ENCODE measurements at places on chromosomes 4 and X.

GRCh38 chrX:13803116-13803515 is 13.8 kb downstream of the GPM6B start:
- DNase-seq = no peak

GRCh38 chr4:82713856-82714255 is 84.7 kb downstream of the SCD5 start:
- DNase-seq = no peak

DNA sequence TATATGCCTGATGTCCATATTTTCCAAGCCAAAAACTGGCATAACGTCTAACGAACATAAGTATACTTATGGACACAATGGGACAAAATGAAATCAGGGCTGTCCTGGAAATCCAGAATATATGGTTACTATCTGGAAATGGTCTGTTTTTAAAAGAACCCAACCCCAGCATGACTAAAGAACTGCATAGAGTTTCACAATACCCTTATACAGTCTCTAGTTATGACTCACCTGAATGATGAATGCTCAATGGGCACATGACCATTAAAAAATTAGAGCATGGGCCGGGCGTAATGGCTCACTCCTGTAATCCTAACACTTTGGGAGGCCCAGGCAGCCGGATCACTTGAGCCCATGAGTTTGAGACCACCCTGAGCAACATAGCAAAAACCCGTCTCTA is 31.8 kb downstream of the AMMECR1 start:
- DNase-seq = no peak

GRCh38 chr4:81531410-81531809 is 59.7 kb upstream of the RASGEF1B start:
- no peak for DNase-seq

DNA sequence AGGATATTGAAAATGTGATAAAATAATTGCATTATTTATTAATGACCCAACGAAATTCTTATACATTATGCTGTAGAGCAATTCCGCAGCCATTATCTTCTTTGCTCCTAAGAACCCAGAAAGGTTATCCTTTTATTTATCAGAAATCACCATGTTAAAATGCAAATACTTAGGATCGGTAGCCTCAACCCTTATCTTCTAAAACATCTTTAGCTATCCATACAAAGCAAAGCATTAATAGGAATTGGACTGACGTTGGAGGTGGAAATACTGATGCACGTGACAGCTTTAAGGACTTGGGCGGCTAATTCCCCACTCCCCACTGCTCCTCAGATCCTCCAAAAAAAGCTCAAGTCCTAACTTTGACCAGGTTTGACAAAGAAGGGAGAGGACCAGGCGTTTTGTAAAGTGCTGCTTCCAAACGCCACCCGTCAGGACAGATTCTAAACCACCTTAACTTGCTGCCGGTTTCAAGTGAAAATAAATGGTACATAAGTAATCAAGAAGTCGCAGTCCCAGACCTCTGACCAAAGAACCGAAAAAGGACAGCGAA is 539 bp upstream of the SPCS3 start:
- no peak for DNase-seq

DNA sequence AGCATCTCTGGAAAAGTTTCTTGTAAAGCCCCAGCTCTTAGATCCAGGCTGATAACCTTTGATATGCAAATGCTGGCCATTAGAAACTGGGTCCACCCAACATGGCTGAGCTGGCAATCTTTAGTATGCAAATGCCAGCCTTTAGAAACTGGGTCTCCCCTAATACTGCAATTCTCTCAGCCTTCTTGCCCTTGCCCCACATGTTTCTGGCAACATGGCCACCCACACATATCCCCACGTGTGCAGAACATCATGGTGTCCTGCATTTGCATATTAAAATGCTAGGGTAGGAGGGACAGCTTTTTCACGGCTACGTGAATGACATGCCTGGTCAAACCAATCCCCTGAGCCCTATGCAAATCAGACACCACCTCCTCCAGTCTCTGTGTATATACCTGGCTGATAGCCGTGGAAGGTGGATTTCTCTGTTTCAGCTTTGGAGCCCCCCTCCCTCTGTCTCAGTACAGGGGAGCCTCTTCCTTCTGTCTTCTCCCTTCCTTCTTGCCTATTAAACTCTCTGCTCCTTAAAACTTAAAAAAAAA is 344.0 kb upstream of the NWD2 start:
- no peak for DNase-seq

DNA sequence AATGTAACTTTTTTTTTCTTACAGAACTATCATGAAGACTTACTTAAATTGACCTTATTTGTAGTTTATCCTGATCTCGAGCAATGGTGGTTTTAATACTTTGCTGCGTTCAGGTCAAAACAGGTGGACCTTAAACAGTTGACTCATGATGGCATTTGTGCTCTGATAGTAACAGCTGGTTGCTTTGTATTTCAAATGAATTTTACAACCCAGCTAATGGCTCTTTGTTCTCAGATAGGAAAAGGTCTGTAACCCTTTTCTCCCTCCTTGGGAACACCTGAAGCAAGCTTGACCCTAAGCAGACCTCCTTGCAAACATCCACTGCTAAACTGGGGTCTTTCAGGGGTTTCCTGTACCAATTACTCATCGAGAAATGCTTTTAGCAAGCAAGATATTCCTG is 79.2 kb downstream of the F11 start:
- no peak for DNase-seq

GRCh38 chr4:57971261-57971660 is 861.1 kb upstream of the IGFBP7 start:
- no peak for DNase-seq

DNA sequence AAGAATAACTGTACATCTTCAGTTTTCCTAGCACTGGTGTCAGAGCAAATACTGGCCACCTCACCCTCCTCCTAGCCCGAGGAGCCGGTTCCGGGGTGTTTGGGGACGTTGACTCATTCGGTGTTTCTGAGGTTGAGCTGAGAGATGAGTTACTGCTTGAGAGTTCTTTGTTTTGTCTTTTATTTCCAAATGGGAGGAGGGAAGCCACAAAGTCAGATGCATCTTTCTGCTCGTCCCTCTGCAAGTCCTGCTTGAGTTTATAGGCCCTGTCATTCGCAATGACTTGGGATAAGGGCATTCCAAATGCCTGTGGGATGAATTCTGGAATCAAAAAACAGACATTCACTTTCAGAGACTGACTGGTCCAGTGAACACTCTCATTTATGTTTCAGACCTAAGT is 77.5 kb downstream of the HCCS start:
- no peak for DNase-seq

- DNase-seq = no peak
These were observed 502.3 kb upstream of the DIAPH2 start for GRCh38 chrX:96182366-96182765.

- DNase-seq = no peak
These were observed 88.0 kb downstream of the ATP11C start for GRCh38 chrX:139844884-139845283.

GRCh38 chr4:30601070-30601865 is 118.9 kb upstream of the PCDH7 start:
- no peak for DNase-seq

DNA sequence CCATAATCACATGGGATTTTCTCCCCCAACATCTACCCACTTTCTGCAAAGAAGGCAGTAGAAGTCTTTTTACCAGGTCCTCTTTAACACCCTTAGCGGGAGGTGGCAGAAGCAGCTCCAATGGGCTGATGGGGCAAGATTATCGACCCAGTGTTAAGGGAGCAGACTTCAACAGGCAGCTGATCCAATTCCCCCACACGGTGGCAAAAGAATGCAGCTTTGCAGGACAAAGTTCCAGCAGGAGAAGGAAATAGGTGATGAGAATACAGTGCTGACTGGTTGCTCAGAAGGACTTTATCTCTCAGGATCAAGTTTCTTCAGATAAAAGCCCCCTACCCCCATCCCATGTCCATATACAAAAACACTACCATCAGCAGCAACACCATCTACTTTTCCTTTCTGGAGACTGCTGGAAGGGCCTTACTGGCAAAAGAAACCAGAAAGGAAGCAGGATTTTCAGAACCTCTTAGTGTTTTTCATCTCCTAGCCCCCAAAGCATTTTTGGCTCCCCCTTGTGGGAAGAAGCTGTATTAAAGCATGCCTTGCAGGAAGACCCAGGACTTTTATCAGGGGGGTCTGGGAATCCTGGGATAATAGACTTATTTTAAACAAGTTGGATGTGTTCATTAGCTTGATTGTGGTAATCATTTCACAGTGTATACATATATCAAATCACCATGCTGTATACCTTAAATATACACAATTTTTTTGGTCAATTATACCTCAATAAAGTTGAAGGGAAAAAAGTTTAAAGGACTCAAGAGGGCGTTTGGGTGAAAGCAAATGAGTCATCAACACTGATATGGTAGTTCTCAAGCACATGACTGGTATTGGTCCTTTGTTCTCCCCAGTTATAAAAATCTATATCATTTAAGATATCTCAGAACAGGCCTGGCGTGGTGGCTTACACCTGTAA is 146.4 kb downstream of the GPC3 start:
- DNase-seq = peak; percentile 26

- no peak for DNase-seq
These were observed 74.6 kb upstream of the NALF2 start for GRCh38 chrX:69429339-69430015.

DNA sequence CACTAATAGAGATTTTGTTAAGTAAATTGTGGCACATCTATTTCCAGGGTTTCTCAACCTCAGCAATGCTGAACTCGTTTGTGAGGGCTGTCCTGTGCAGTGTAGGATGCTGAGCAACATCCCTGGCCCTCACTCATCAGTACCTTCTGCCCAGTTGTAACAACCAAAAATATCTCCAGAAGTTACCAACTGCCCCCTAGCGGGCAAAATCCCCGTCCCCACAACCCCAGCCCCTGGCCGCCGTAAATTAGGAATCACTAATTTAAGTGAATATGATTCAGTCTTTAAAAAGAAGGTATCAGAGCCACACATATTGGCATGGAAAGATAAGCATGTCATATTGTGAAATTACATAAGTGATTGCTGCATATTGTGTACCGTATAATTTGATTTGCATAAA is 123.4 kb downstream of the ASB9 start:
- DNase-seq = no peak

GRCh38 chr4:171025343-171025742 is 787.9 kb upstream of the GALNTL6 start:
- DNase-seq = no peak

DNA sequence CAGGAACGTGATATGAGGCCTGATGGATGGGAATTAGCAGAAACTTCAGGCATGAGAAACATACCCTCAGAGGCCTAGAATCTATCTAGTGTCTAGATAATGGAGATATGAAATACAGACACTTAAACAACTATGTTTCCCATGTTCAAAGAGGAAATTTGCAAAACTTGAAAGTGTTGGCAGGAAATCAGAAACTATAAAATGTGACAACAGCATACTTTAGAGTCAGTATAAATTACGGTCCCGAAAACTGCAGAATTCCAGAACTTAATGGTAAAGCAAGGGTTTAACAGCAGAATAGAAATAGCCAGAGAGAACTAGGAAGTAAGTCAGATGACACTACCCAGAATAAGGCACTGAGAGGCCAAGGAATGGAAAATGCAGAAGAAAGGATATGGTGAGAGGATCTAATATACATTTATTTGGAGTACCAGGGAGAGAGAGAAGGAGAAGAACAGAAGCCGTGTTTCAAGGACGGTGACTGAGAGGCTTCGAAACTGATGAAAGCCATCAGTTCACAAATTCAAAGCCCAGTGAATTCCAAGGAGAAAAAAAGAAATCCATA is 7.4 kb downstream of the HTT-AS start:
- DNase-seq = no peak

DNA sequence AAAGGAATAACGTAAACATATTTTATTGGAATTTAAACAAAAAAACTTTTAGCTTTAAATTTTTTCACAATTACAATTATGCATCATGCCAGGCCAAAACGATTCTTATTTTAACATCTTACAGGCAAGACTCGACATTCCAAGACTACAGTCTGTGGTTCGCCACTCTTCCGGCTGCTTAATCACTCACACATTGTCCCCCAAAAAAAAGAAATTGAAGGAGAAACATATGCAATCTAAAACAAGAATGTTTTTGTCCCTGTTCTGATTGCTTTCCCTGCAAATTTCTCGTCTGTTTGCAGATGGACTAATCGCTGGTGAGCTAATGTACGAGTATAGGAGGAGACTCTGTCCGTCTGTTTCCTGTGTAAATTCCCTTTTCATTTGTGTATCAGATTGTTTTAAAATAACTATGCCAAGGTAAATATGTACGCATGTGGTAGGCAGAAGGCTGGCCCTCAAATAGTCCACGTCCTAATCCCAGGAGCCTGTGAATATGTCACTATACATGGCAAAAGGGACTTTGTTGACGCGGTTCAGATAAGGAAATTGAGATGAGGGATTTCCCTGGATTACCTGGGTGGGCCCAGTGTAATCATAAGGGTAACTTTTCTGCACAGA is 37.7 kb upstream of the MTNR1A start:
- DNase-seq = no peak

DNA sequence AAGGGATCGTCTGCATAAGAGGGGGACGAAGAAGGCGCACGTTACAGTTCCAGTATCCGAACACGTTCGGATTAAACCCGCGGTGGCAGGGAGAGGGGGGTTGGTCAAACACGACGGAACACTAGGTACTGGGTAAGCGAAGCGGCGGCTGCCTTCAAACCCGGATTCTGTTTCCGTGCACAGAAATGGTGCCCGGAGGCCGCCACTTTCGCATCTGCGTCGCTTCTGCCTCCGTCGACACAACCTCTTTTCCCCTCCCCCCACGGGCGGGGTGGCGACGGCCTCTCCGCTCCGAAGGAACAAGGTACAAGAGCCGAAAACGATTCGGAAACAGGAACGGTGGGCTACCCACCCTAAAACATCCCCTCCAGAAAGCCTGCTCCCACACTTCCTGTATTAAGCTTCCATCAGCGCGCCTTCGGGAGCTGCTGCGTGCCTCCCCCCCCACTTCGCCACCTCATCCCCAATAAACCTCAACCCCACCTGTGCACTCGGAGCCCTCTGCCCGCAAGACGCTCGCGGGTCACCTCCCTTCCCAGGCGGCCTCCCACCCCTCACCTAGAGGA is 667 bp downstream of the G3BP2 start:
- peak; percentile 59 for DNase-seq

GRCh38 chr4:113499696-113500095 is 261.8 kb downstream of the CAMK2D start:
- no peak for DNase-seq

- DNase-seq = no peak
These were observed 176.3 kb downstream of the ENOX2 start for GRCh38 chrX:130726661-130727060.

DNA sequence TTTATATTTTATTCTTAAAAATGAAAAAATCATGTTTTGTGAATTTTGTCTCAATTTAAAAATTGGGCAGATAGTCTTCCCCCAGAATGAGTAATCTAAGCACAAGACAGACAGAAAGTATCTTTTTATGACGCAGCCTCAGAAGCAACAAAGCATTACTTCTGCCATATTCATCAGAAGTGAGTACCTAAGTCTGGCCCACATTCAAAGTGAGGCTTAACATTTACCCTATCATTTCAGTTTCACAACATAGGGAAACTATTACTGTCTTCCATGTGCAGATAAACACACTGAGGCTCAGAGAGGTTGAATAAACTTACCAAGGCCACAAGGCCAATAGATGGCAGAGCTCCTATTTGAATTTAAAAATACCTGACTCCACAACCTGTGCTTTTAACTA is 4.4 kb upstream of the PRDX4 start:
- DNase-seq = peak; percentile 61

GRCh38 chr4:88613417-88613875 is 21.2 kb downstream of the HERC3 start:
- DNase-seq = no peak

GRCh38 chrX:118694638-118695037 is 32.8 kb upstream of the IL13RA1 start:
- no peak for DNase-seq

- no peak for DNase-seq
These were observed 54.6 kb downstream of the FNIP2 start for GRCh38 chr4:158823461-158823873.

- no peak for DNase-seq
These were observed 760.0 kb downstream of the FSTL5 start for GRCh38 chr4:161403781-161404180.

Measured in GM13977 (cell line).